ENCODE measurements at places on chromosomes 13 and 19. TPM values are rescaled to one million over a fixed set of nuclear protein-coding genes. Genes with fewer than 3 reads are reported as not detected.

CEBPA gene
- total RNA-seq: 39.0 TPM

ANKRD24 gene
- 0.27 TPM for total RNA-seq

SYCN gene
- total RNA-seq: not detected

ANGPTL8 gene
- not detected for total RNA-seq

ZNF829 gene
- total RNA-seq: 2.2 TPM

SF3A2 gene
- 101 TPM for total RNA-seq

KLK13 gene
- not detected for total RNA-seq

PDS5B gene
- total RNA-seq: 15.1 TPM

HNRNPL gene
- total RNA-seq: 310 TPM

SOX1 gene
- not detected for total RNA-seq

TNNI3 gene
- not detected for total RNA-seq

TGFB1 gene
- 76.2 TPM for total RNA-seq

RASAL3 gene
- total RNA-seq: 66.8 TPM

SLAIN1 gene
- 25.9 TPM for total RNA-seq

ZNF541 gene
- total RNA-seq: under 0.01 TPM

TEX29 gene
- not detected for total RNA-seq

GDF15 gene
- total RNA-seq: 0.27 TPM

SLC8A2 gene
- under 0.01 TPM for total RNA-seq

EXOSC5 gene
- total RNA-seq: 36.4 TPM

PTPRS gene
- total RNA-seq: 21.5 TPM

MARK4 gene
- total RNA-seq: 13.5 TPM
